ENCODE measurements at places on chromosomes 6 and 20.

DNA sequence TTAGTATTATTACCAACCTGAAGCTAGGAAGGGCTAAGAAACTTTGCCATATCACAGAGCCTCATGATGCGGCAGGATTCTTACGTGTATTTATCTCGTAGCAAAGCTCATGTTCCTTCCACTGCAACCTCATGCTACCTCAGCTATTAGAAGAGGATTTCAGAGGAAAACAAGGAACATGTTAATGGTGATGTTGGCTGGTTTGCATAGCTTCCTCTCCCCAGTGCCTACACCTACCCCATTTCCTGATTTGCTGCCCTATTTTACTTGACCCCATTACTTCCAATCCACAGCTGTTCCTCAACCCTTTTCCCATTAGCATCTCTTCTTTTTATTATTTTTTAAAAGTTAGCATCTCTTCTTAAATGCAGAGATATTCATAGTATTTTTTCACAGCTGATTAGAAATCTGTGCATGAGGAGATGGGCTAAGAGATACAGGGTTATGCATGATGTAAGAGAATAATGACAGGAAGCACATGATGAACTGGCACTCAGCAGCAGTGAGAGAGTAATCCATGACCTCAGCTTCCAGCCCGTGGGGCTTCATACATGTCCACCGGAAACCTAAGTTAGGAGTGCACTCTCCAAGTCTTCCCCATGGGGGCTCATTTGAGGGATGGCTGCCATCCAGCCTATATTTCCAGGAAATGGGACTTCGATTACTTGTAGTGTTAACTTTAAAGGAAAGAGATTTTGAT is 106.1 kb upstream of the ASF1A start:
- DNase-seq = no peak

DNA sequence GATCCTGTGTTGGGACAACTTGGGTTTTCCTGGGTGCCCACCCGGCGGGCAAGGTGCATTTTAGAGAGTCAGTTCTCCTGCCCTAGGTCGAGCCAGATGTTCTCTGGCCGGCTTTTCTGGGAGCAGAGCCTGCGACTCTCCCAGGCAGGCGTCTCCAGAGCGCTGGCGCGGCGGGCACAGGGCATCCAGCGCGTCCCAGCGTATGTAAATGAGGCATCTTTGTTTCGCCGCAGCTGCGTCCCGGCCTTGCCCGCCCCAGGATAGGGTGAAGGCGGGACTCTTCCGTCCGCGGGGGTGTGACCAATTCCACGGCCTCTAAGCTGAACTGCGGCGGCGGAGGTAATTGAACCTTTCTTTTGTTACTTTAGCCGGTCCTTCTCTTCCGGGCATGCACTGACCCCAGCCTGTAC is 9.1 kb downstream of the GRIK2 start:
- DNase-seq = no peak

DNA sequence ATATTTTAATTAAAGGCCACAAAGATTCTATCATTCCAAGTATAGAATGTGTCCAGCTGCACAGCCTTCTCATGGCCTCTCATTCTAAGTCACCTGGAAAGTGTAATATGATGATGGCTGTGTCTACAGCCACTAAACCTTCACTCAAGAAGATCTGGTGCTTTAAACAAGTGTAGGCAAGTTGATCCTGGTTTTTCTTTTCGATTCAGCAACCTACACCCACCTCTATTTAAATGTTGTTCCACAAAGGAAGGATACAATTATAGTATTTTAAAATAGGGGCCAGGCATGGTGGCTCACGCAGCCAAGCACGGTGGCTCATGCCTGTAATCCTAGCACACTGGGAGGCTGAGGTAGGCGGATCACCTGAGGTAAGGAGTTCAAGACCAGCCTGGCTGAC is 25.5 kb upstream of the DST start:
- DNase-seq = no peak

DNA sequence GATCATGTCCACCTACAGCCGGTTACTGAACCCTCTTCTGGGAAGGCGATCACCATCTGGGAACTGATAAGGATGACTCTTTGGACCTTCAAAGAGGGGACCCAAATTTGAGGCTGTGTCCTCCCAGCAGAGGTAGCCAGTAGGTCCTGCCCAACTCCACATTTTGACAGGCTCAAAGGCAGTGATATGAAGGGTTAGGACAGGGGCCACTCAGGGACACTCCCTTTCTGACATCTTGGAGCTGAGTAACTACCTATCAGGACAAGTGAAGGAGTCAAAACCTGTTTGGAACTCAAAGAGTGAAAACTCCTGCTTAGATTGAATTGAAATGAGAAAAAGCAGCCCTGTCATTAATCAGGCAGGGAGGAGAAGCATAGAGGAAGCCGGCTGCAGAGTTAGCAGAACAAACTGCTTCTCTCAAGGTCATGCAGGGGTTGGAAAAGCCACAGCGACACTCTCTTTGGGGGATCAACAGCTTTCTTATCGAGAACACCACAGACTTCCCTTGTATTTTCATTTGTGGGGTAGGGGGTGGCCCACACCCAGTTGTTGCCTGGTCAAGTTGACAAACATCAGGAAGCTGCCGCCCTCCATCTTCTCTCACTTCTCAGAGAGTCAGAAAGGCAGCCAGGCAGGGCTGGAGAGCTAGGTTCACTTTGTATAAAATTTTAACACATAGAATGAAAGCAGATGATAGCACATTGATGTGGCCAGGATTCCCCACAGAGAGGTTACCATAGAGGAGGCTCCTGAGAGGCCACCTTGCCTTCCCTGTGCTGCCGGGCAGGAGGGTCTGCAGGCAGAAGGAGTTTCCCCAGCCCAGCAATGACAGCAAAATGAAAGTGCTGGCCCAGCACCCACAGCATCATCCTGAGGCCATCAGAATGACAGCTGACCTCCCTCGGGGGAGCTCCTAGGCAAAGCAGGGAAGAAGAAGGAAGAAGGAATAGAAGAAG is 47.6 kb downstream of the AGPAT4 start:
- DNase-seq = no peak

GRCh38 chr6:110720066-110720465 is 95.2 kb downstream of the CDK19 start:
- no peak for DNase-seq

DNA sequence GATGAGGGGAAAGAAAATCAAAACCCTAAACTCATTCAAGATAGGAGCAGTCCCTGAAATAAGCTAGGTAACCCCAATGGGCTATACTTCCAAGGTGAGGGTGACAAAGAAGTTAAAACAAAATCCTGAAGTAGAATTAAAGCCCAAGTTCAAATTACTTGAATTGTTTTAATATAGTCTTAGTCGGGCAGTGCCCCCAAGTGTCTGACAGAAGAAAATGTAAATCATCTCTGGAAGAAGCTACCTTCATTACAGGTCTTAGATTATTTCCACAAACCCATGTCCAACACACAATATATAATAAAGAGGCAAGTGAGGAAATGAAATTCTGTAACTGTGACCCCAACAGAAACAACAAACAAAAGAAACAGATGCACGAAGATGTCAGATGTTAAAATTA is 36.8 kb upstream of the L3MBTL3 start:
- DNase-seq = no peak

DNA sequence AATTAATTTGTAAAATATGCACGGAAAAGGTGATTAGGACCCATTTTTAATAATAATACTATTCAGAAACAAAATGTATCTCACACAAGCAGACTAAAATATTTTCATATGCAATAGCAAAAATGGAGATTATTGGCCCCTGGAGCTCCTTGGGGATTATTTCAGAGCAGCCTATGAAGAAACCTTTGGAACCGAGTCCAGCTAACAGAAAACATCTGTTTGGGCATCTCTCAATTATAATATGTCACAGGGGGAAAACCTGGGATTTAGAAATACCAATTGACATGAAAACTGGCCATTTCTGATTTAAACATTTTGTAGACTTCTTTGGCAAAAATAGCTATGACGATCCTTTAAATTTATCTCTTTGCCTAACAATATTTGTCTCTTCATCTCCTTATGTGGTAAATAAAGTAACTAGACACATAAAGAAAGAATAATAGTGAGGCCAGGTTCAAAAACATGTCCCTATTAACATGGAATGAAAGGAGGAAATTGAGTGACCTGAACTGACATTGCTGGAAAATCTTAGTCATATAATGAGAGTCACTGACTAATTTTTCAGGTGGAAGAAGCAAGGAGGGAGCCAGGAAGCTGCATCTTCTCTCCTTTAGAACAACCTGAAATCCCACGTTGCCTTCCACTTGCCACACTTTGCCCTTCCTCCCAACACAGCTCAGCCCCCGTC is 199.0 kb downstream of the SOD2 start:
- DNase-seq = no peak

DNA sequence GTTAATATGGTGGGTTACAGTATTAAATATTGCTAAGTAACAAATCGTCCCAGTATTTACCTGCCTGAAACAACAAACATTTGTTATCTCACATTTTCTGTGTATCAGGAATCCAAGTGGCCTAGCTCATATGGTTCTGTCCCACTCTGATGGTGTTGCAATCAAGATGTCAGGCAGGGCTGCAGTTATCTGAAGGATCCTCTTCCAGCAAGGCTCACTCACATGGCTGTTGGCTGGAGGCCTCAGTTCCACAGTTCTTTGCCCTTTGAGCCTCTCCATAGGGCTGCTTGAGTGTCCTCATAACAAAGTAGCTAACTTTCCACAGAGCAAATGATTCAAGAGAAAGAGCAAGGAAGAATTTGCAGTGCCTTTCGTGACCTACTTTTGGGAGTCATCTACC is 17.7 kb downstream of the RAB22A start:
- no peak for DNase-seq

DNA sequence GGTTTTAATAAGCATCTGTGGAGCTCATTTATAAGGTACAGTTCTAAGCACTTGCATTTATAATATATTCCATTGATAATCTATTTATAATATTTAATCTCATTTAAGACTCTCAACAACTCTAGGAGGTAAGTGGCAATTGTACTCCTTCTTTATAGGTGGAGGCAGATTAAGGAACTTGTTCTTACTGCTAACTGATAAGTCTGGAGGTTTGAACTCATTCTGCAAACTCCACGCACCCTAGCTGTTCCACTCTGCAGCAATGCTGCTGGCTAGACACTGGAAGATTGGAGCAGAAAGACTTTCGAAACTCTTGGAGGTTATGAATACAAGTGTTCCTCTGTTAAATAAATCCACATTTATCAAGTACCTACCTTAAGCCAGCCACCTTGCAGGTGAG is 793 bp upstream of the HDAC2 start:
- DNase-seq = no peak

DNA sequence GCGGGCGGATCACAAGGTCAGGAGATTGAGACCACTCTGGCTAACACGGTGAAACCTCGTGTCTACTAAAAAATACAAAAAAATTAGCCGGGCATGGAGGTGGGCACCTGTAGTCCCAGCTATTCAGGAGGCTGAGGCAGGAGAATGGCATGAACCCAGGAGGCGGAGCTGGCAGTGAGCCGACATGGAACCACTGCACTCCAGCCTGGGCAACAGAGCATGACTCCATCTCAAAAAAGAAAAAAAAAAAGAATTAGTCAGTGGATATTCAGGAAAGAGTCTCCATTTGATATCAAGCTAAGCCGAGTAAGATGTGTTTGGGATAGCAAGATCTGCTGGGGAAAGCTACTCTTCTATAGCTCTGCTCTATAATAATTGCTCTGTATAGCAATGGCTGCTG is 41.0 kb downstream of the MOCS1 start:
- no peak for DNase-seq

DNA sequence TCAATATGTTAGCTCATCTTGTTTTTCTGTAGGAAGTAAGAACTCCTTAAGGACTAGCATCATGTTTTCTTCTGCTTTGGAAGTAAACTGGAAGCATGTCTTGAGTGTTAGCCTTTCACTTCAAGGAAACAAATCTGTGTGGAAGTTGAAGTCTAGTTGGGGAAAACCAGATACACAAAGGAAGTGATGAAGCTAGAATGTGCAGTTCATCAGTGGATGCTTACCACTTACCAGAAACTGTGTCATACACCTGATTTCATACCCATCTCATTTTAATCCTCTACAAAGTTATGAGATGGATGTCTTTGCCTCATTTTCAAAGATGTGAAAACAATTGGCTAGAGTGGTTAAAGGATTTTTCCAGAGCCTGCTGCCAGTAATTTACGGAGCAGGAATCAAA is 75.8 kb downstream of the TMEM170B start:
- DNase-seq = no peak

DNA sequence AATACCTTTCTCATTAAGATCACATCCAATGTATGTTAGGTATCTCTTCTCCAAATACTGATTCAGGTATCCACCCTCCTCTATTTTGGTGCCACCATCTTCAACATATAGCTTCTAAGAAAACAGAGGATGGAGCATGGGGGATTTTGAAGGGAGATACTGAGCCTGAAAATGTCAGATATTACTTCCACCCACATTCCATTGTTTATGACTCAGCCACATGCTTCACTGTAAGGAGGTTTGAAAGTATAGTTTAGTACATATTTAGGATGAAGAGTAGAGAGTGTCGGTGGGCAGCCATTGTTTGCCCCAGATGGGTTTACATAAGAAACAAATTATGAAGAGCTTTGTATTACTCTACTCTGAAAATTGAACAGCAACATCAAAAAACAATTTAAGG is 286.7 kb downstream of the TFAP2B start:
- DNase-seq = no peak

DNA sequence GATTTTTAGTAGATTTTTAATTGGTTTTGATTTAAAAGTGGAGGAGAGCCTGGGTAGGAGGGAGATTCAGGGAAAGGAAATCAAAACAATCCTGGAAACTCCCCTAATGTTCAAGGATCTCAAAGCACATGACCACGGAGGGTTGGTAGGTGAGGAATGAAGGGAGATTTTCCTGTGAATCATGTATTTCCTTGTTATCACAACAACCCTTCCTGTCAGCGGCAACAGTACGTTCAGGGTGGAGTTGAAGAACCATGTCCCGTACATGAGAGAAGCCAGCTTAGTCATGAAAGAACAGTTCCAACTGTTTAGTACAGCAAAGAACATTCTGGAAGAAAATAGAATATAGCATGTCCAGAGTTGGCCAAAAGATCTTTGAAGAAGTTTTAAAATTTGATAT is 79.4 kb upstream of the SCAF8 start:
- DNase-seq = no peak

DNA sequence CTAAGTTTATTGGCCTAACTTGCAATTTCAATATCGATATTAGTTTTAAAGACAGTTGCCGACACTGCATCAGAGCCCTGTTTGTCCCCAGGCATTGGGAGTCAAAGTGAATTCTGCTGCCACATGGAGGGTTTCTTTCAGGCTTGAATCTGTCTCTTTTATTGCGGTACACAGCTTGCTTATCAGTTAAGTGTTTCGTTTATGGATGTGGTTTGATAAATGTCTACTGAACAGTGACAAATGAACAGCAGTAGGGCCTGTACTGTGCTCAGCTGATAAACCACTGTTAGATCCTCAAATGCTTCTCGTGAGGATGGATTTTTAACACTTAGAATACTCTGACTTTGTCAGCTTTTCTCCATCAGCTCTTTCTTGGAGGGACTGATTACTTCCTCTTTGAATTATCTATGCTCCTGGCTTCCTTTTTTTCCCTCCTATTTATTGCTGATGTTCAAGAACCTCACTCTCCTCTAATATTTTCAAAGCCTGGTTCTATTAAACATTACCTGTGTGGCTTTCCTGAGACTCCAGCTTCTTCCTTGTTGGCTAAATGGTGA is 240.8 kb downstream of the PLCB1 start:
- no peak for DNase-seq

GRCh38 chr20:11403711-11404110 is 514.0 kb upstream of the BTBD3 start:
- DNase-seq = no peak

GRCh38 chr6:38207375-38207774 is 387.8 kb downstream of the ZFAND3 start:
- peak; percentile 32 for DNase-seq

- no peak for DNase-seq
Measured at GRCh38 chr6:157534977-157535339, 154.0 kb downstream of the ZDHHC14 start.

All from vagina (tissue), 2 donors.